ENCODE measurements at places on chromosomes 6 and 20.

- no peak for DNase-seq
Observed at GRCh38 chr6:167858086-167858591, 31.4 kb downstream of the AFDN start.

GRCh38 chr6:100446115-100447080 is 18.3 kb downstream of the SIM1 start:
- no peak for DNase-seq

DNA sequence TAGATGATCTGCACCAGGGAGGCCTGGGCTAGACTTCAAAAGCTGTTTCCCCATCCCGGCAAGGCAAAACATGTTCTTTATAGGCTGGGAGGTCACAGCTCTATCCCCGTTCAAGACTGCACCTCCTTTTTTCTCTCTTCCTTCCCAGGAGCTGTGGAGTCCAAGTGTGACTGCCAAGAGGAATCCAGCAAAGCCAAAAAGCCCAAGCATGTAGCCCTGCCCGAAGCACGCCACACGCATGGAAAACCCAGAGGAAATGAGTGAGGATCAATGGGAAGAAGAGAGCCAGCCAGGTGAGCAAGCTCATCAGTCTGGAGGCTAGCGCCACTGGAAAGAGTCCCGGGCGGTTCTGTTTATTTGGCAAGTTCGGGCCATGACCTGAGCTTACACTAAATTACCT is 240.4 kb downstream of the PRL start:
- DNase-seq: no peak

GRCh38 chr6:21208081-21208795 is 385.3 kb upstream of the SOX4 start:
- no peak for DNase-seq

GRCh38 chr20:62876501-62876901 is 14.9 kb upstream of the TCFL5 start:
- DNase-seq: no peak

DNA sequence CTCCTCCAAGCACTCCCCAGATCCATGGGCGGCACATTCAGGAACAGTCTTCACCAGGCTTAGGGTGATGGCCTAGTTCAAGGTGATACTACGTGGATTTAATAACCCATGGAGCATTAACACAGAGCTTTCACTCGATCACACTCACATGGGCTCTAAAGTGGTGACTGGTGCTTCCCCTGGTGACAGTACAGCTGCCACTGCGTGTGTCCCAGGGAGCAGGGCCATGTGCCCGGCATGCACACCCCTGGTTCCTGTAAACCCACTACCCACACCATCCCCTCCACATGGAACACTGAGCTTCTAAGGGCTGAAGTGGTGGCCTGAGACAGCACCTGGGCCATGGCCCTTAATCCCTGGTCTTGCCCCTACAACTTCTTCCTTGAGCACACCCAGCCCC is 27.8 kb upstream of the APMAP start:
- DNase-seq: no peak

DNA sequence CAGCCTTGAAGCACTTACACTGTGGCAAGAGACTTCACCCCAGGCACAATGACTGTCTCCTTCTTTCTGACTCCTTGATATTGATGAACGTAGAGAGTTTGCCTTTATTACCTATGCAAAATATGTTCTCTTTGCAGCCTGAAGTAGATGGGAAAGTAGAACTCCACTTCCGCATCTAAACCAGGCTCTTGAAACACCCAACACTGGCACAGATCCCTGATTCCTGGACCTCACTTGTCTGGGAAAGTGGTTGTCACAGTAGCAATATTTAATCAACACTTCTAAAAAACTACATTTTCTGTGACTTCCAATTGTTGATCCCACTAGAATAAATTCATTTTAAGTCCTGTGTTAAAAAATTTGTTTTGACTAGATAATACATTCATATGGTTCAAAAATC is 143.1 kb downstream of the CDK19 start:
- no peak for DNase-seq

DNA sequence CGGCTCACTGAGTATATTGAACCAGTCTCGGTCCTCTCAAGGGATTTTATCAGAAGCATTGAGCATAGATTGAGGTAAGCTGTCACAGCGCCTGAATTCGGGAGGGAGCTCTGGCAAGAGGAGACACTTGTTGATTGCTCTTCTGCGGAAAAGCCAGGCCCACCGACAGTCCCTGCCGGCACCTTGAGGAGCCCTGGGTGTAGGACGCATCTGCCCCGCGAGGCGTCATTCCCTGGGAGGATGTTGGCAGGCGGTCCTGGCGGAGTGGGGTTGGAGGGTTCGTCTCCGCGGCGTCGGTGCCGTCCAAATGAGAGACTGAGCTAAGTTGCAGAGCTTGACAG is 843 bp downstream of the FBXO9 start:
- peak; percentile 48 for DNase-seq

- no peak for DNase-seq
Observed at GRCh38 chr6:34305982-34306708, 57.3 kb upstream of the SMIM29 start.

- no peak for DNase-seq
Observed at GRCh38 chr20:34364223-34364506, 1.1 kb downstream of the ITCH start.

DNA sequence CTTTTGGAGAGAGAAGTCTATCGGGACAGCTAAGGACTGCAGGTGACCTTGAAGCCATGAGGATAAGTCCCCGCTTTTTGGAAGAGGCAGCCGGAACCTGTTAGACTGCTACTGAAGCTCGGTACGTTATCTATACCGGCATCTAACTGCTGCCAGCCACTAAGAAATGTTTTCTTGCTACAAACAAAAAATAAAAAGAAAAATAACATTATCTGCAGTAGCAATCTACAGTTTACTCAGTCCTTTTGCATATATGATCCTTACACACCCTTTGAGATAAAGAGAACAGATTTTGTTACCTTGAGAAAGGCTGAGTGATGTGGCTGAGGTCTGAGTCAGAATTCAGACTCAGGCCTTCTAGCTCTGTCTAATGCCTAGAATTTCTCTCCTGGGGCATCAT is 314.6 kb downstream of the CDH26 start:
- no peak for DNase-seq

DNA sequence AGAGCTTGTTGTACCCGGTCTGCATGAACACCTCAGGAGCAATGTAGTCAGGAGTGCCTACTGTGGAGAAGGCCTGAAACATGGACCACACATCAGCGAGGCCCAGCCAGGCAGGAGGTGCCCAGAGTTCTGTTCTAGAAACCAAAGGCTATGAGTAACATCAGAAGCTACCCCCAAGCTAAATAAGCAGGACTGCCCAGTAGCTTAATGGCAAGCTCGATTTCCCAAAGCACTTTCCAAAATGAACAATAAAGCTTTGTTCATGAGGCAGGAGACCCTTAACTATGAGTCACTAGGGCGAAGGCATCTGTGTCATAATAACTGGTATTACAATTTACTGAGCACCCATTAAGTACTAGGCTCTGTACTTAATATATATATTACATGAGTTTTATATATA is 47.4 kb downstream of the STK38 start:
- DNase-seq: no peak

GRCh38 chr6:22219925-22220324 is 76.9 kb downstream of the PRL start:
- DNase-seq: no peak

DNA sequence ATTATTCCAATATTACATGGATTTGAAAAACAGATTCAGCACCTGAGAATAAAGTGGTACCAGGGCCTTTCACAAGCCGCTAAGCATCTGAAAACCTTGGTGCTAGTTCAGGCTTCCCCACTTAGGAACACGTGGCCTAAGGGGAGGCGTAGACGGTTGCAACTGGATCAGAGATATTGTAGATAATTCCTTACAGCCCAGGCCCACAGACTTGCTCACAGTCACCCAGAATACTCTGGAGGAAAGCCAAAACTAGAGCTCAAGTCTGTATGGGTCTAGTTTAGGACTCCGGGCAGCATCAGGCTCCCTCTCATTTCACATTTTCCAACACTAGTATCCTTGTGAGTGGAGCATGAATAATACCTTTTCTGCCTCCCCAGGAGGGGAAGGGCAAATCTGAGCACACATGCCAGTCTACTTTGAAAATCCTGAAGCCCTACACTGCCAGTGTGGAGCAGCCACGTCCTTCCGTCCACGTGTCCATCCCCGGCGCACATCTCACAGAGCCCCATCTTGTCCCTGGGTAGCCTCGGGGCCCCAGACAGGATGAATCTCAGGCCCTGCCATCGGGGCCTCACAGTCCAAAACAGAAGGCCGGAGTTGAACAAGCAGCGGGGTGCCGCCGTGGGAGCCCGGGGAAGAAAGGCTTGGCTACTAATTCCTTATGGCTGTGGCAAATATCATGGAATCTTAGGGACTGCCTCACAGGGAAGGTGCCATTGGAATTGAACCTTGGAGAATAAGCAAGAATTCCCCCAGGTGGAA is 299.3 kb downstream of the NRN1 start:
- DNase-seq: no peak

GRCh38 chr20:60509407-60509806 is 551.2 kb downstream of the CDH26 start:
- no peak for DNase-seq

DNA sequence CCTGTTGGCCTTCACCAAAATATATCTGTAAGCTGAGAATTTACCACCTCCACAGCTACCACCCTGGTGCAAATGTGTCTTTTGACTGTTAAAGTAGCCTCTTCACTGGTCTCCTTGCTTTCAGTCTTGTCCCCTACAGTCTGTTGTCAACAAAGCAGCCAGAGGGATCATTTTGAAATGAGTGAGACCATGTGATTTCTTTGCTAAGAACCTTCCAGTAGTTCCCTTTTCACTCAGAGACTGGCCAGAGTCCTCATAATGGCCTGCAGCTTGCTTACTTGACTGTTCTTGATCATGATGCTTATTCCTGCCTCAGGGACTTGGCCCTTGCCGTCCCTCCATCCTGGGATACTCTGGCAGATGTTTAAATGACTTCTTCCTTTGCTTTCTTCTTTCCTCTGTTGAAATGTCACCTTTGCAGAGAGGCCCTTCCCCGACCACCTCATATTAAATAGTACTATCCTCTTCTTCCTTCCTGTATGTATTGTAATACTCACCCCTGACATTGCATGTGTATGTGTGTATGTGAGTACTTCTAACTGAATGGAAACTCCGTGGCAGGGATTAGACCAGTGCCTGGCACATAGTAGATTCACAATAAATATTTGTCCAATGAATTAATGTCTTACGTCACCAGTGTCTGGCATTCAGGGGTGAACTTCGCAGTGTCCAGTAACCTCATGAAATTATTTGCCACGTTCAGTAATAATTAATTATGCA is 5.0 kb downstream of the MANBAL start:
- no peak for DNase-seq

DNA sequence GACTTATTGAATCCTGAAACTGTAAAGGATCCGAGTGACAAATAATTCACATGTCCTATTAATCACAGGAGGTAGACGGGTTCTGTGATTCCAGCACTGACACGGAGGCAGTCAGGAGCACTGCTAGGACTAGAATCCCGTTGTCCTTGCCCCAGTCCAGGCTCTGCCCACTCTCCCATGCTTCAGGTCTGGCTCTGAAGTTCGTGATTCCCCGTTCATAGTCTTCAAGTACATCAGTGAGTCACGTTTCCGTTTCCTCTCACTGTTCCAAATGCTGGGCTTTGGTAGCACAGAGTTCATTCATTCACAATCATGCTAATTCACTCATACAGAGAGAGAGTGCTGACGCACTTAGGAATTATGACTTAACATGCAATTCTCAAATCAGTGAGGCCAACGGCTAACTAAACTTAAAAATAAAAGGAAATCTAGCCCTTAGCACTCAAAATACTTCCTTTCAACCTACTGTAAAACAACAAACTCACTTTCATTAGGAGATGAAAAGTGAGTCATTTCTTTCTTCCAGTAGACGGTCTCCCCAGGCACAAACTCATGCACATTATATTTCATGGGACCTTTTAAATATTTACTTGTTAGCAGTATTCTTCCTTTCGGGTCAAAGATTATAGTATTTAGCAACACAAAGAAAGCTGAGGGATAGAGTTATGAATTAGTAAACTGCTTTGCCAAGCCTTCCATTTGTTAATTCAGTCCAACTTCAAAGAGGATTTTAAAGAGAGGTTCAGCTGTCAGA is 94.0 kb upstream of the NHSL1 start:
- DNase-seq: no peak

DNA sequence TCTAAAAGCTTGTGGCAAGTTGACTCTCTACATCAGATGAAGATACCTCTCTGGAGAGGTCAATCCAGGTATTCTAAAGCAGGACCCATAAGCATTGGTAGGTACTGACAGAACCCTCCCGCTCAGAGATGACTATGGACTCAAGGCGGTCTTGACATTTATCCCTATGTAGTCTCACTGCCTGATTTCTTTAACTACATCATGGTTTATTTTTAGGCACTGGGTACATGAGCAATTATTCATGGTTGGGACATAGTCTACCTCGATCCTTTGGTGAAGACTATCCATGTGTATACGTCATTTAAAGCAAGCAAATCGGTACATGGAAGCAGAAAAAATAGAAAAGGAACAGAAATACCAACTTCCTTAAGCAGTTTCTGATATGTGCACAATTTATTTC is 136.2 kb upstream of the TAB2 start:
- DNase-seq: no peak

GRCh38 chr20:25316506-25317190 is 68.8 kb downstream of the PYGB start:
- no peak for DNase-seq

DNA sequence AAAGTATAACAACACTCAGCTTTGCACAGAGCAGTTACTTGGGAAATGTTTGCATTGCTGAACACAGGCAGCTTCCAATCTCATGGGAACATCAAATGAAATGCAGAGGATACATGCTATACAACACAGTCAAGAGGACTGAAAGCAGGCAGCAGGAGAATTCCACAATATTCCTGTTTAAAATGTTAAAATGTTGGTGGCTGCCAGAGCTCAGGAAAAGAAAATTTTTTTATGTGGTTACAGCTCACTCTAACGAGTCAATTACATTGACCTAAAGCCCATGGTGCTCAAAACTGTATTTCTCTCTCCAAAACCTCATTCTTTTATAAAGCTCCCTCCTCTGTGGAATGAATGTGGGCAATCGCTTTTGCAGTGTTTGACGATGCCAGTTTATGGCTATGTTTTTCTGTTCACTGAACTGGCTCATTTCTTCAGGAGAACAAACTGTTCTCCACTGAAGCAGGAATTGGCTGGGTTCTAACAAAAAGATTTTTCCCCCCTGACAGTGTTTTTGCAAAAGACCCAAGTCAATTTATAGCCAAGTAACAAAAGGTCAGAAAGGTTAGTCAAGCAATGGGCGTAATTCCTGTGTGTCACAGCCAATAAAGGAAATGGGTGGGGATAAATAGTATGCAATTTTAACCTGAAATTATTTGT is 69.0 kb downstream of the ZHX3 start:
- DNase-seq: no peak

GRCh38 chr6:109794201-109794923 is 103.3 kb downstream of the FIG4 start:
- no peak for DNase-seq

- DNase-seq: no peak
Observed at GRCh38 chr20:62996596-62996982, 10.2 kb downstream of the BHLHE23 start.

DNA sequence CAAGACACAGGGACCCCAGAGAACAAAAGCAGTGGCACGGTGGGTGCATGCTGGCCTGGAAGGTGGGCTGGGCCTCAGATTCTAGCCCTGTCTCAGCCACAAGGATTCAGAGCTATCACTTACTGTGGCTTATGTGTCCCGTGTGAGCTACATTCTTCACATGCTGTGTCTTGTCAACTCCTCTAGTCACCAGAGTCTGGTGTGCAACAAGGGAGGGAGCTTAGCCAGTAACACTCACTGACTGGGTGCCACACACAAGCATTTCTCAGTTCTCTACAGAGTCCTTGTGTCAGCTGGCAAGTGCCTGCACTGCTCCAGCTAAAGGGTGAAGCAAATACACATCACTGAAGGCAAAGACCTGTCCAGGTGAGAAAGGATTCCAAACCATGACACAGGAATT is 186.9 kb upstream of the CDYL start:
- DNase-seq: no peak
